Eye (tissue), 1 donor: ENCODE measurements at places on chromosomes 1 and 21.

DNA sequence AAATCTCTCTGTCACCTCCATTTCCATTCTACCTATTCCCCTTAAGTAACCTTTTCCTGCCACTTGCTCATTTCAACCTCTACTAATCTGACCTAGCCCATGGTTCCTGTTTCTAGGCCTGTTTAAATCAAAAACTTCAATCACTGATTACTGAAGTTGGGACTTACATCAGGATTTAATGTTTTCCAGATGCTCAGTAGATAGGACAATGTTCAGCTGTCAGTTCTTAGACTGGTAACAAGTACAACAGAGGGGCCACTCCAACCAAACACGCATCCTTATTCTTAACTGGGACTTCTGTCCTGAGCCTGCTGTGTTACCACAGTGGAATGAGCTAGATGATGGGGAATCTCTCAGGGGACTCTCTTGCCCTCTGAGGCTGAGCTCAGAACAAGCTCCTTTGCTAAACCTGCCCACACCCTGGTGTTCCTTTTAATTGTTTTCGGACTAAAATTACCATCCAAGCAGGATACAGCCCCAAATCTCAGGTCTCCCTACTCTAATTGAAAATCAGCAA, 974.6 kb downstream of the TTLL7 start:
- no peak for DNase-seq

GRCh38 chr1:243413431-243414151, 157.8 kb downstream of the SDCCAG8 start:
- DNase-seq = no peak

- no peak for DNase-seq
These were observed 34.7 kb upstream of the EXOSC10 start for GRCh38 chr1:11134251-11134897.

GRCh38 chr21:41068496-41068895, 99.5 kb upstream of the BACE2 start:
- peak; percentile 57 for DNase-seq

GRCh38 chr21:42358937-42359336, 7.4 kb downstream of the TFF1 start:
- no peak for DNase-seq

DNA sequence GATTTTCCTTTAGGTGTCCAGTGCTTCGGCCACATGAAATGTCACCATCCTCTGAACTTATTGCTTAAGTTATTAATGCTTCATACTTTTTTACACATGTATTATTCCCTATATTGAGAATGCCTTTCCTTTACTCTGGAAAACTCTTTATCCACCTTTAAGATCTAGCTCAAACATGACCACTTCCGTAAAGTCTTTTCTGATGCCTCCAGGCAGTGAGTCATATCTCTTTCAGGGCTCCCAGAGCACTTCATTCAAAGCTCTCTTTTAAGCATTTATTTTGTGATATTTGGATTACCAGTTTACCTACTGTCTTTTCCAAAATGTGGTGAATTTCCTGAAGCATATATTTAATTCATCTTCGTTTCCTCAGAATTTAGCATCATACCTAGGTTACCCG, 178.9 kb downstream of the HS2ST1 start:
- no peak for DNase-seq

GRCh38 chr1:9246841-9247785, 12.5 kb downstream of the H6PD start:
- DNase-seq = no peak

DNA sequence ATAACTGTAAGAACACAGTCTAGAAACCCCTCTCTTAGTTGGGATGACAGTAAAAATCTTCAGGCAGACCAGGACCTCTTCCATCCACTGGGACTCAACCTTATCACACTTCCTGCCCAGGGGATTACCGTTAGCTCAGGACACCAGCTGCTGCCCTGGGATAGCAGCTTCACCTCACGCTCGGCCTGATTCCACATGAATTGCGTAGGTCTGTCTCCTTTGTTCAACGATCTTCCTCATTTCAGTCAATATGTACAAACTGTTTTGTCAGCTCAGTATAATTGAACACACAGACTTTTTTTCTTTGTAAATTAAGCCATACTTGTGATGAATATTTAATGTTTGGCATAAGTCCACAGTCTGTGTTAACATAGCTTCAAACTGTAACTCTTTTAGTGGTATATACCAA, 290.4 kb downstream of the GRIK1 start:
- peak; percentile 64 for DNase-seq

- no peak for DNase-seq
These were observed 15.1 kb downstream of the S100A7A start for GRCh38 chr1:153431427-153431826.

DNA sequence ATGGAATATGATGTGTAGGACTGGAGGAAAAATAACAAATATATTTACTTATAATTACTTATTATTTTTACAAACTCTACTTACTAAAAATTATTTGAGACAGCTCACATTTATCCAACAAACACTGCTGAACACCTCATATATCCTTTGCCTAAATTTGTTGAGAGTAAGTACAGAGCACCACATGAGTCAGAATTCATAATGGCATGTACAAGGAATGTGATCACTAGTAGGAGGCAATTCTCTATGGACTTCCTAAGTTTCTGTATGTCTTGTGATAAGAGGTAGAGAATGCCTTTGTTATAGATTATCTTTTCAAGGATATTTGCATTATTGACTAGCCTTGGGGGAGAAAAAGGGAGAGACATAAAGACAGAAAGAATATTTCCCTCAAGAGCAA, 8.2 kb upstream of the ST6GALNAC3 start:
- no peak for DNase-seq
